Esophagus (tissue), 2 donors: ENCODE measurements at places on chromosomes 16 and 17. TPM values are rescaled to one million over a fixed set of nuclear protein-coding genes. Genes with fewer than 3 reads are reported as not detected.

KRTAP3-2 gene
- polyA plus RNA-seq = 43.5 TPM

MYH3 gene
- polyA plus RNA-seq = 0.95 TPM

STH gene
- polyA plus RNA-seq = not detected

CPPED1 gene
- polyA plus RNA-seq = 22.3 TPM

TRAF4 gene
- polyA plus RNA-seq = 30.0 TPM

MEOX1 gene
- polyA plus RNA-seq = 2.7 TPM
